ENCODE measurements at places on chromosomes 1 and 21.

GRCh38 chr1:61120998-61121397 is 38.6 kb downstream of the NFIA start:
- DNase-seq: no peak

- no peak for DNase-seq
Measured at GRCh38 chr1:209630383-209631225, 21.6 kb downstream of the LAMB3 start.

DNA sequence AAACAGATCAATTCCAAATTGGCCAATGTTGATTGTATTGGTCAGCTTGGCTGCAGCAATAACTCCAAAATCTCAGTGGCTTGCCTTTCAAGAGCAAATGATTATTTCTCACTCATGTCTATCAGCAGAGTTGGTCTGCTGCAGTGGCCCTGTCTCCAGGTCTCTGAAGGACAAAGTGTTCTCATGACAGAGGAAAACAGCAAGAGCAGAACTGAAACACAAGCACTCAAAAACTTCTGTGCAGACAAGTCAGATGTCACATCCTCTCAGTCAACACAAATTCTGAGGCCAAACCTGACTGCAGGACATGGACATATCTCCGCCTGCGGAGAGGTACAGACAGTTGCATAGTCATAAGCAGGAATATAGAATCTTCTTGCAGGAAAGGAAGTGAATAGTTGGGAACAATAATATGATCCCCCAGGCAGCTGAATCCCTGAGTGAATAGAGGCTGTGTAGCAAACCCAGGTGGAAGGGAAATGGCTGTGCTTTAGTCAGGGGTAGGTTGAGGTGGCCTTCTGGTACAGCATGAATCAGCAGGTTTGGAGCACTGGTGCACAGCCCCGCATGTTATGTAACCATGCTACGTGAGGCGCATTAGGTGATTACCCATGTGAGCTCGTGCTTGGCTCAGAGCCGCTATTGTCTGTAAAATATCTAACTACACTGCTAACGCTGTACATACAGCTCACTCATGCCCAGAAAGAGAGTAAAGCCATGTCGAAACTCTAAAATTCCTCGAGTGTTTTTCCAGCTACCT is 17.1 kb upstream of the UBE2U start:
- no peak for DNase-seq

DNA sequence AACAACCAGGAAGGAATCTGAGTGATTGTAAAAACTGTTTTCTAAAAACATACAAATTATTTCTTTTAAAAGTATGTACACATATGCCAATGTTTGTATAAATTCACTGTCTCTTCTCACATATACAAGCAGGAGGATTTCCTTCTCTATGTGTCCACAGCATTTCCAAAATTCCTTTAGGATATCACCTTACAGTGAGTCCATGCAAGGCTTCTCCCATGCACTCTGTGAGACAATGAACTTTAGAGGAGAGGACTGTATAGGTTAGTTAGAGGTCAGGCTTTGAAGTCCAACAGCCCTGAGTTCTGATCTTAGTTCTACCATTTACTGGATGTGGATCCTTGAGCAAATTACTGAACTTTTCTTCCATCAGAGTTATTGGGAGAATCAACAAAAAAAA is 34.1 kb upstream of the USH2A start:
- DNase-seq: no peak

GRCh38 chr1:227788271-227789083 is 27.0 kb upstream of the PRSS38 start:
- no peak for DNase-seq

- DNase-seq: no peak
Measured at GRCh38 chr1:69645477-69645876, 77.8 kb downstream of the LRRC7 start.

- peak; percentile 12 for DNase-seq
Measured at GRCh38 chr21:41283211-41283818, 33.3 kb upstream of the FAM3B start.

GRCh38 chr1:52695627-52696026 is 2.5 kb downstream of the COA7 start:
- DNase-seq: no peak

DNA sequence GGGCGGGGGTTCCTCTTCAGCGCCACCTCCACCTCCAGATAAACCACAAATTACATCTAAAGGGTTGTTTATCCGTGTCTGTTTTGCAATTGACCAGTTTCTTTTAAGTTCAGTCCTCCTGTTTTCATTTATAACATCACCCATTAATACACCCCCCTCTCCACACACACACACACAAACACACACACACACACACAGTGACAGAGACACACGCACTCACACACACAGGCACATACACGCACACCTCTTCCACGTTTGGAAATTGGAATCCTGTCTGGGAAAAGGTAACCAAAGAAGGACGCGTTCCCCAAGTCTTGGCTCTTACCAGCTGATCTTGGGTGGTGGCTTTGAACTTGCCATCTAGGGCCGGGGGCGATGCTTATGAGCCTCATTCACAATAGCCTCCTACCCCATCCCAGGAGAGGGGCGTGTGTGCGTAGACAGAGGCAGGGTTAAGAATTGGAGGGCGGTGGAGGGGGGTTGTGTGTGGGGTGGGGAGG is 442 bp upstream of the CSMD2 start:
- no peak for DNase-seq

GRCh38 chr1:238318294-238319110 is 427.8 kb upstream of the ZP4 start:
- no peak for DNase-seq

DNA sequence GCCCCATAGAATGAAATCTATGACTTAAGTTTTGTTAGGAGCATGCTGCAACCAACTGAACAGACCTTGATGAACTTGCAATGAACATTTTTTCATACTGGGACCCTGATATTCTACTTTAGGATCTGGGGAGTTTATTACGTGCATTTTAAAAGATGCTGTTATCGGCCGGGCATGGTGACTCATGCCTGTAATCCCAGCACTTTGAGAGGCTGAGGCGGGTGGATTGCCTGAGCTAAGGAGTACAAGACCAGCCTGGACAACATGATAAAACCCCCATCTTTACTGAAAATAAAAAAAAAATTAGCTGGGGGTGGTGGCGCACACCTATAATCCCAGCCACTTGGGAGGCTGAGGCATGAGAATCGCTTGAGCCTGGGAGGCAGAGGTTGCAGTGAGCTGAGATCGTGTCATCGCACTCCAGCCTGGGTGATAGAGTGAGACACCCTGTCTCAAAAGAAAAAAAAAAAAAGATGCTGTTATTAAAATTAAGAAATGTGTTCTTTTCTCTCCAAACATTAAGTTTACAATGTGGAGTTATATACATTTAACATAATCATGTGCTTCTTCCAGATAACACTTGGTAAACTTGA is 7.1 kb downstream of the MPZL1 start:
- no peak for DNase-seq

DNA sequence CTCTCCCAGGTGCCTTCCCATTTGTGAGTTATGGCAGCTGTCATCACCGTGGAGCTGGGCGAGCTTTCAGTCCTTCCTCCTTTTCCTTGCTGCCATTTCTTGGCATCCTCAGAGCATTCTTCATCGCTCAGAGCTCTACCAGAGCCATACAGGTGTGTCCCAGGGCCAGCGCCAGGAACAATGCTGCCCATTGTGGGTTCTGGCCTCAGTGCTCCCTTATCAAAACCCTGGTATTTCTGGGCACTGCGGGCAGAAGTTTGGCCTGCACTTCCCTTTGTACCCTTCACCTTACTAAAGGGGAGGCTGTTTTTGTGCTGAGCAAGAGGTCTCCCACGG is 28.5 kb downstream of the RASSF5 start:
- no peak for DNase-seq

GRCh38 chr1:1989789-1990188 is 13.8 kb downstream of the CFAP74 start:
- DNase-seq: no peak

DNA sequence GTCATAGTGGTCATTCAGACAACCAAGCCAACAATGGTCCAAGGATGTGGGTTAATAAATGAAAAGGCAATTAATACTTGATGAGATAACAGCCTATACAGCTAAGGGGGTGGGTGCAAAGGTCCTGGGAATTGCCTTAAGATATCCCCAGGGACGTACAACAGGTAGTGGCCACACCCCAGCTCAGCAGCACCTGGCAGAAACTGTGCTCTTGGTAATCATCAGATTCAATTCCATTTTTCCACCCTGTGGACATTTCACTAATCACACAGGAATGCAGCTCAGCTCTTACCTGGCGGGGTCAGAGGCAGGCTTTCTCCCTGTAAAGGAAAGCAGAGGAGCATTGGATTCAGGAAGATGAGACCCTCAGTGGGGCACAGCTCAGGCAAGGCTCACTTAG is 32.9 kb downstream of the FCRL5 start:
- no peak for DNase-seq

DNA sequence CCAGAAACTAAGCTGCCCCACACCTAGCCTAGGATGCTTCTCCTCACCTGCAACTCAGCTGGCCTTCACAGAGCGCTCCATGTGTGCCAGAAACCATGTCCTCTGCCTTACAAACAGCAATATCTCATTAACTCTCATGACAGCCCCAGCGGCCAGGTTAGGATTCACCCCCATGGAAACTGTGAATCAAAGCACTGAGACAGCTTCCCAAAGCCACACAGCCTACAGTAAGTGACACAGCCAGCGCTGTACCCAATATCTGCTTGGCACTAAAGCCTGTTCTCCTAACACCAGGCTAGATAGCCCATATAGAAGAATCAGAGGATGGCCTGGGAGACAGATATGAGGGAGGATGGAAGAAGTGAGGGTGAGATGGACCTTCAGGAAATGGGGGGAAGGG is 13.5 kb downstream of the KCNN3 start:
- DNase-seq: no peak

- no peak for DNase-seq
Measured at GRCh38 chr1:29830916-29831315, 594.6 kb downstream of the PTPRU start.

GRCh38 chr1:16019644-16020277 is 1.9 kb upstream of the HSPB7 start:
- no peak for DNase-seq

DNA sequence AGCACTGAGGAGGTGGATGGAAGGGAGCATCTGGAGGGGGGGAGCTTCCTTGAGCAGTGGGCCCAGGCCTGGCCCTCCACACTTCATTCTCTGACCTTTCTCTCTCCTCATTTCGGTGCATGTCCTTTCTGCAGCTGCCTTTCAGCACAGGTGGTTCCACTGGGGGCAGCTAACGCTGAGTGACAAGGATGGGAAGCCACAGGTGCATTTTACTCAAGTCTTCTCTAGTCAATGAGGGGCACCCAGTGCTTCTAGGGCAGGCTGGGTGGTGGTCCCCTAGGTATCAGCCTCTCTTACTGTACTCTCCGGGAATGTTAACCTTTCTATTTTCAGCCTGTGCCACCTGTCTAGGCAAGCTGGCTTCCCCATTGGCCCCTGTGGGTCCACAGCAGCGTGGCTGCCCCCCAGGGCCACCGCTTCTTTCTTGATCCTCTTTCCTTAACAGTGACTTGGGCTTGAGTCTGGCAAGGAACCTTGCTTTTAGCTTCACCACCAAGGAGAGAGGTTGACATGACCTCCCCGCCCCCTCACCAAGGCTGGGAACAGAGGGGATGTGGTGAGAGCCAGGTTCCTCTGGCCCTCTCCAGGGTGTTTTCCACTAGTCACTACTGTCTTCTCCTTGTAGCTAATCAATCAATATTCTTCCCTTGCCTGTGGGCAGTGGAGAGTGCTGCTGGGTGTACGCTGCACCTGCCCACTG is 43.2 kb downstream of the YARS1 start:
- no peak for DNase-seq

GRCh38 chr1:79431340-79431739 is 424.8 kb upstream of the ADGRL4 start:
- no peak for DNase-seq

GRCh38 chr1:150576367-150576711 is 3.1 kb downstream of the MCL1 start:
- no peak for DNase-seq

DNA sequence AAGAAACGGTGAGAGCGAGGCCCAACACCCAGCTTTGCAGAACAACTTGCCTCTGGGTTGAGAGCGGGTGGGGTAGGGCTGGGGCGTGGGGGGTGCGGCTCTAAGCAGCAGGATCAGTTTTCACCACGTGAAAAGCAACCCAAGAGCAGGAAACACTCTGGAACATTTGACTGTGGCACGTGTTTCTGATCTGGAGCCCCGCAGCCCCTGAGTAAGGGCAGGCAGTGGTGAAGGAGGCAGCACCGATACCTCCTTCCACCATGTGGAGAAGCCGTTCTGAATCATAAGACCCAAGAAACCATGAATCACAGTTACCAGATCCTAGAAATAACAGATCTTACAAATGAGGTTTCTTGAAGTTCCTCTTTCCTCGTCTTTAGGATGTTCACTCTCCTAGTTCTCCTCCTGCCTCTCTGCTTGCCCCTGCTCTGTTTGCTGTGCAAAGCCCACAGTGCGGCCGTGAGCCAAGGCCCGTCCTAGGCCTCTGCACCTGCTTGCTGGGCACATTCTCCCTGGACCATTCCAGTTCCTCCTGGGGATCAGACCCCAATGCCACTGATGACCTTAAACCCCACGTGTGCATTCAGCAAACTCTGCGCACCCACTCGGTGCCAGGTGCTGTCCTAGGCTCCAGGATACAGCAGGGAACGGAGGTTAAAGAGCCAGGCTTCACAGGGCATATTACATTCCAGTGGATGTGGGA is 31.9 kb downstream of the SLC1A7 start:
- no peak for DNase-seq

GRCh38 chr1:25699500-25700143 is 83.0 kb downstream of the MAN1C1 start:
- no peak for DNase-seq

DNA sequence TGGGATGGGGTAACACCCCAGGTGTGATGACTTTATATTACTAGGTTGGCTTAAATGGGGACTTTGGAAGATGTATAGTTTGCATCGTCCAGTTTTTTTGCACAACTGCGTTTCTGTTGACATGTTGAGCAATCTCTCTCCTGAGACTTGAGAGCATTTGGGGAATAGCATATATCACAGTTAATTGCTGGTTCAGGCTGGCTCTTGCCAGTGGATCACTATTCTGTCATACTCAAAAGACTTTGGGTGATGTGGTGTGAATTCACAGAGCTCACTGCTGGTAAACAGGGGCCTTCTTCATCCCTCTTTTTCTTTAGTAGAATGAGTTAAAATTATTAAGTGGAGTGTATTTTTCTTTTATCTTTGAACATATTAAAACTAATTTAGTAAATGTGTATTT is 44.3 kb downstream of the LHX9 start:
- DNase-seq: no peak

DNA sequence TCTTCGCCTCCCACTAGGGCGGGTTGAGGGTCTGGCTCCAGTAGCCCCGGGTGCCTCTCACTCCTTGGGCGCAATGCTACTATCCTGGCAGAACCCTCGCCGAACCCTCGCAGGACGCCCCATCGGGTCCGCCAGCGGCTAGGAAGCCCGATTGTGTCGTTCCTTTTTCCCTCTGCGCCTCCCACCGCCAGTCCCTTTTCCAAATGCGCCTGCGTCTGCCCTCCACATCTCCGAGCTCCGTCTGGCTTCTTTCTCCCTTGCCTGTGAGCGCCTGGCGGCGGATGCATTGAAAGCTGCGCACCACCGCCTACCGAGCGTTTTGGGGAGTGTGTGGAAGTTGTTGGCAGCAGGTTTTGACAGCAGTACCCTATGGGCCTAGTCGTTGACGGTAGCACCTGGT is 1.0 kb upstream of the DIRAS3 start:
- no peak for DNase-seq

Measured in GM06990 (cell line).